ENCODE measurements at places on chromosomes 4 and X.

- DNase-seq = no peak
Observed at GRCh38 chr4:36917413-36917812, 327.1 kb upstream of the NWD2 start.

DNA sequence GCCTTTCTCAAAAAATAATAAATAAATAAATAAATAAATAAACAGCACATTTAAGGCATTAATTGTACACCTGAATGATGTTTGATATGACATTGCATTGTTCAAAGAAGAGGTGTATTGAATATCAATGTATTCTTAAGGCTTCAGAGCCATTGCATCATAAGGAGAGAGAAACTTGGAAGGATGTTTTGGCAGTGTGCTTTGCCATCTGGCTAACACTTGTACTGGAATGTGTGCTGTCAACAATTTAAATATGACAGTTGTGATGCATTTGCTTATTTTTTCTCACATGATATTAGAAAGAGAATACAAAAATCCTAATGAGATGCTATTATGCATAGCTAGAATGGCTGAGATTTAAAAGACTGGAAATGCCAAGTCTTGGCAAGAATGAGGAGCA is 67.8 kb downstream of the FAM133A start:
- no peak for DNase-seq

- no peak for DNase-seq
Observed at GRCh38 chr4:153067376-153067775, 131.3 kb downstream of the FHDC1 start.

DNA sequence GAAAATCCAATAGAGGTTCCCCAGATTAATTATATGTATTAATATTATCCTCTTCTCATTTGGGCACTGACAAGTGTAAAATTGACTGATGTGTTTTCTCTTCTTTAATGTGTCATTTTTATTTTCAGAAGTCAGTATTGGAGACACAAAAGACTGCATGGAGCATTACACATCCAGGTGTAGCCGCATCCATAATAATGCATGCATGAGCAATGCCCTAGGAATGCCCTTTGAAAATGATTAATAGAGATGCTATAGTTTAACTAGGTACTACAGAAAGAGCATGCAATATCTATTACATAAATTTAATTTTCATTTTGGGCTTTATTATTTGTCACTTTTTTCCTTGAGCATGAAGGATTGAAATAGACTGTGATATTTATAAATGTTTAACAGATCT is 509.9 kb downstream of the SPOCK3 start:
- DNase-seq = no peak

DNA sequence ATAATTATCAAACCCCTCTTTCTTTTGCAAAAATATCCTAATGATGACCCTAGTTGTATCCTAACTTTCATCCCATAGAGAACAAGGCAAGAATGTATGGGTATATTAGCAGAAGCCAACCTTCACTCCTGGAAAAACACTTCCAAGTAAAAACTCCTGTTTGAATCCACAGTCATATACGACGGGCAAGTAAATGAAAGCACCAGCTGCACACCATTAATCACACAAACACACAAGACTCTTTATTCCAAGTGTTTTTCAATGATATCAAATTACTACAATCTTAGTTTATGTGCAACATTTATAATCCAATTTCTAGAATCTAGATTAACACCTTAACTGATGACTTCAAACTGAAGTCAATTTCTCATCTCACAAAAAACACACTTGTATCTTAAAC is 22.9 kb downstream of the ACSL4 start:
- DNase-seq = no peak

DNA sequence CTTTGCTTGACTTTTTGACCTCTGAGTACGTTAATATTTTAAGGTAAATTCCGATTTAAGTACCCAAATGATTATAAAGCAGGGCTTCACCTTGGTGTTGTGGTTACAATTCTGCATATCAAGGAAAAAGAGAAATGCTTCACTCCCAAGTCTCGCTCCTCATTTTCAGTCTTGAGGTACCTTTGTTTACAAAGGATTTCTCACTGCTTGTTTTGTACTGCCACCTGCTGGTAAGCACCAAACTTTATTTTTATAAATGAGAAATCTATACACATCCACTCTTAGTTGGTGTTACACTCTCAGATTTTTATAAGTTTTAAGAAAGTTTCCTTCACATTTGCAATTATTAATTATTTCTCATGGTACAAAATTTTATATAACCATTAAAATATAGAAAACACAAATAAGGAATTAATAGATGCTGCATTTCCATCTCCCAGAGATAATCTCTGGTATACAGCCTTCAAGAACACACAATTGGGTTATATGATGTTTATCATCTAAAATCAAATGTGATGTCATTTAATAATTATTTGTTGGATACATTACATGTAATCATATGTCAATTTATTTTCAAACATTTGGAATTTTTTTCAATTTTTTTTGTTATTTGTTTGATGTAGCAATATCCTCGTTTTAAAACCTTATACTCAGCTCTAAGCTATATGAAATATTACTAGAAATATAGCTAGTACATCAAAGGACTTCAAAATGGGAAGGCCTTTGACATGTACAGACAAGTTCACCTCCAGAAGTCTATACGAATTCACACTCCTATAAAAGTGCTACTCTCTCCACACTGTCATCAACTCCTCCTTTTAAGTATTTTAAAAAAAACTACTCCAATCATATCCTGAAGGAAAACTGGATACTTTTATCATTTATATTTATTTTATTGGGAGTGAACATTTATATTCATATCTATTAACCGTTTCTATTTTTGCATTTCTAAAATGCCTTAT is 179.9 kb downstream of the KCNIP4 start:
- DNase-seq = peak; percentile 29

GRCh38 chrX:79133904-79134303 is 10.6 kb upstream of the GPR174 start:
- no peak for DNase-seq

DNA sequence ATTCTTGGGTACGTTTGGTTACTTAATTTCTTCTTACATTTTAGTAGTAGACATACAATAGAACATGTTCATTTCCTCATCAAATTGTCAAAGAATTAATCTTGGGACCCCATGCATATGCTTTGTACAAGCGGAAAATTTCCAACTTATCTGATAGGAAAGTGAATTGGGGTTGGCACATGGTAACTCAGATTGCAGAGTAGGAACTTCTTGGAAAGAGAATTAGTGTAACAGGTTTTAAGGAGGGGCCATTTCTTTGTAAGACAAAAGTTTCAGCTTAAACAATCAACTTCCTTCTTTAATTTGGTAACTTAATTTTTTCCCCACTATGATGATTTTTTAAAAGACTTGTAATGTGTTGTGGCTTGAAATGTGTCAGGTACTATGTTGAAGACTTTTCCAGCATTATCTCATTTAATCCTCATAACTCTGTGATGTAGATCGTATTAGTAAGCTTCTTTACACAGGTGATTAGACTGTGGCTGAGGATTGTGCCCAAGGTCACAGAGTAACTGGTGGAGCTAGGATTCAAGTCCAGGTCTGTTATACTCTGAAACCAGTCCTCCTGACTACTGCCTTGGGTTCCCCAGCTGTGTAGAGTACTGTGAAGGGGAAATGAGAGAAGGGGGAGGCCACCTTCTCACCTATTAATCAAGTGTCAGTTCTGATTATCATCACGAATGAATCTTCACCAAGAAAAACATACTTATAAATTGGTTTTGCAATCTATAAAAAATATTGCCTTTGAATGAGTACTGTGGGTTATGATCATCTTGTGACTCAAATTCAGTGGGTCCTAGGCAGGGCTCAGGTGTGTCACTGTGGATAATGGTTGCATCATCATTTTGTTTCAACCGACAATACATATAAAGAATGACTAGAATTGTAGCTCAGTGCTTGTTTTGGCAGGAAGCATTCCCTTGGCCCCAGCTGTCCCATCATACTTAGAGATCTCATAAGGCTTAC is 4.3 kb downstream of the GK start:
- peak; percentile 9 for DNase-seq

- DNase-seq = no peak
Observed at GRCh38 chr4:18056030-18056429, 34.5 kb upstream of the LCORL start.

DNA sequence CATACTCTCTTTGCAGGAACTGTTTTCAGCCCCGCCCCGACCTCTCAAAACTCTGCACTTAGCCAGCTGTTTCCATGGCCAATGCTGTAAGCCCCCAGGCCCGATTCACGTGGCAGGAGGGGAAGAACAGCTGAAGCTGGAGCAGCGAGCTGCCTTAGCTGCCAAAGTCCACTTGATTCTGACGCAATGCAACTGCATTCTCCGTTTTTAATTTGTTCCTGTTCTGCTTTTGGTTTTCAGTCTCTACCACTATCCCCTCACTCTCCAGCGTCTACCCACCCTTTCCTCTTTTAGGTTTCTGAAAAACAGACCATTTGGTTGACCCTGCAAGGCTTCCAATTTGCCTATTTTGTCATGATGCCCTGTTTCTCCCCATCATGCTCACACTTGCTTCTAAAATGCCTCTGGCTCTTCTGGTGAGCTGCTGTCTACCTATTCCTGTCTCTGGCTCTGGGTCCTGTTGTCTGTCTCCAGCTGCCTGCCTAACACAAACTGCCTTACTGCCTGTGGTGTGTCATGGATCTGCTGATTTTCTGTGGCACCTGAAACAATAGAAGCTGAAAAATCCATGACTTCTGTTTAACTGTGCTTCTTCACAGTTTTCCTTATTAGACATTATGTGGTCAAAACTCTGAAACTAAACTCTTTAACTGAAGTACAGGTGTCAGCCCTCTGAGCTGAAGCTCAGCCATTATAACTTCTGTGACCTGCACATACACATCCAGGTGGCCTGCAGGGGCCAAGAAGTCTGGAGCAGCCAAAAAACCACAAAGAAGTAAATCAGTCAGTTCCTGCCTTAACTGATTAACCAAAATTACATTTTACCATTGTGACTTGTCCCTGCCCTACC is 160.5 kb upstream of the AGTR2 start:
- DNase-seq = no peak

DNA sequence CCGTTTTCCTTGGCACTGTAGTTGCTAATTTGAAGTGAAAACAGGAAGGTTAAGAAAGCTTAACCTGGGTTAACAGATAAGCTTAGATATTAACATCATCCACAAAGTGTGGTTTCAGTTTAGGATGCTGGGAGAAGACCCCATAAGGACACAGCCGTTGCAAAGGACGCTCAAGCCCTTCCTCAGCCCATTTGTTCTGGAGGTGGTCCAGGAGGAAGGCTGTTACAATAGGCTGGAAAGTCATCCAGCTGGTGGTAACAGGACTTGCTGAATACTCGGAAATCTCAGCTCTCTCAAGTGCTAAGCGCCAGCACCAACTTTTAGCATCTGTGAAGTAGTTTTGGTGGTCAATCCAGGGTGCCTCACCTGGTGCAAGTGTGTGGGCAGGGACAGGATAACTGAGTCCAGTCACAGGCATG is 14.2 kb downstream of the CHST7 start:
- no peak for DNase-seq

DNA sequence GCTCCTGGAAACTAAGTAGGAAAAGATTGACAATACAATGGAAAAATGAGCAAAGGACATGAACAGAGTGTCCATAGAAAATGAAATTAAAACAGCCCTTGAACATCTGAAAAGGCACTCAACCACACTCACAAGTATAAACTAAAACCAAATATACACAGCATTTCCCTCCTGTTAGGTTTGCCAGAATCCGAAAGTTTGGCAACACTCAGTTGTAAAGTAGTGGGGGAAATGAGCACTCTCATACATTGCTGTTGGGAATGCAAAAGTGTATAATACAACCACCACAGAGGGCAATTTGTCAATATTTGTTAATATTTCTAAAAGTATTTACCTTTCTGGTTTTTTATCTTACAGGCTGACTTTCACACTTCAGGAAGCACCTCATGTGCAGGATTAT is 84.2 kb upstream of the TMEM164 start:
- DNase-seq = no peak

DNA sequence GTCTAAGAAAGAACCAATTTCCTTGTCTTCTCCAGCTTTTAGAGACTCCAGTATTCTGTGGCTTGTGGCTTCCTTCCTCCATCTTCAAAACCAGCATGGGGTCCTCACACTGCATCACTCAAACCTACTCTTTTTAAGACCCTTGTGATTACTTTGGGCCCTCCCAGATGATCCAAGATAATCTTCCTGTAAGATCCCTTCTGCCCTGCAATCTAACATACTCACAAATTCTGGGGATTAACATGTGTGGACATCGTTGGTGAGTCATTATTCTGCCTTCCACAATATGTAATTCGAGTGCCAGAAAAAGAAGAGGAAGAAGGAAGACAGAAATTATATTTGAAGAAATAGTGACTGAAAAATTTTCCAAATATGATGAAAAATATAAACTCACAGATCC is 47.9 kb downstream of the BEND4 start:
- DNase-seq = no peak

GRCh38 chrX:1392376-1393068 is 609 bp upstream of the SLC25A6 start:
- DNase-seq = no peak

DNA sequence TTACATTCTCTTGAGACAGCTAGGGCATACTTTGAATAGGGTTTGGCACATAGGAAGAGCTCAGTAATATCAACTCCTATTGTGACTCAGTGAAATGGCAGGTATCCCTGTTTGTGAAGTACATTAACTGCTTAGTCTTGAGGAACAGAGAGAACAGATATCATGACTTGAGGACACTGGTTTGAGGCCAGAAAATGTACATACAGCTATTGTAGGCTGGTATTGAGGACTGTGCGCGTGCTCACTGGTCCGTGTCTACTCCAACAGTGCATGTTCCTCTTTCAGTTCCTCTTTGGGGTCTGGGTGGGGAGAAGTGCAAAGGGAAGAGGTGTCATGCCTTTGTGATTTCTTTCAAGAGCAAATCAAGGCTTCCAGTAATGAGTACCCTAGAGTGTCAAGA is 34.6 kb upstream of the TBC1D9 start:
- DNase-seq = no peak

DNA sequence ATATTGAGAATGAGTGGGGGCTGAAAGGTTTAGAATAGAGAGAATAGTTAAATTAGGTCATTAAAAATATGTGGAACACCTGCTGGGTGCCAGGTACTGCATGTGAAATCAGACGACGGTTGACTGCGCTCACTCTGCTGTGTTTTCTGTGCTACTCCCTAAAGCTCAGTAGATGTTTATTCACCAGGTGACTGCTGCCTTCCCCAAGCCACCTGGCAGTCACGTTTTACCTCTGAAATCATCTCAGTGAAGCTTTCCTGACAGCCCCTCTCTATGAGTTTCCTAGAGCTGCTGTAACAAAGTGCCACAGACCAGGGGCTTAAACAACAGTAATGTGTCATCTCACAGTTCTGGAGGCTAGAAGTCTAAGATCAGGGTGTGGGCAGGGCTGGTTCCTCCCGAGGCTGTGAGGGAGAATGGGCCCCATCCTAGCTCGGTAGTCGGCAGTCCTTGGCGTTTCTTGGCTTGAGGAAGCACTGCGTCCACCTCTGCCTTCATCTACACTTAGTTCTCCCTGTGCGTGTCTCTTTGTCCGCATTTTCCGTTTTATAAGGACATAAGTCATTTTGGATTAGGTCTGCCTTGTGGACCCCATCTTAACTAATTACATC is 25.3 kb downstream of the ADD1 start:
- DNase-seq = no peak

- DNase-seq = no peak
Observed at GRCh38 chrX:73647632-73648322, 84.8 kb downstream of the CHIC1 start.

Measured in AML-193 (cell line).